Adipose tissue (tissue), 3 donors: ENCODE measurements at places on chromosomes 2 and 18. TPM values are rescaled to one million over a fixed set of nuclear protein-coding genes. Genes with fewer than 3 reads are reported as not detected.

The ST6GAL2 gene
- polyA plus RNA-seq: 0.01 TPM

The SMYD5 gene
- 11.5 TPM for polyA plus RNA-seq

The REEP1 gene
- 1.00 TPM for polyA plus RNA-seq

The TLX2 gene
- polyA plus RNA-seq: not detected
